ENCODE measurements at places on chromosomes 1 and 21.

- no peak for DNase-seq
Observed at GRCh38 chr1:5225707-5226704, 571.6 kb downstream of the AJAP1 start.

- no peak for DNase-seq
Observed at GRCh38 chr1:186679924-186680244, 339 bp downstream of the PTGS2 start.

GRCh38 chr1:165592945-165593823 lies 37.9 kb upstream of the MGST3 start:
- DNase-seq = no peak

- DNase-seq = no peak
Observed at GRCh38 chr21:21063828-21064227, 65.6 kb downstream of the NCAM2 start.

GRCh38 chr1:79575424-79575823 lies 568.9 kb upstream of the ADGRL4 start:
- DNase-seq = no peak

DNA sequence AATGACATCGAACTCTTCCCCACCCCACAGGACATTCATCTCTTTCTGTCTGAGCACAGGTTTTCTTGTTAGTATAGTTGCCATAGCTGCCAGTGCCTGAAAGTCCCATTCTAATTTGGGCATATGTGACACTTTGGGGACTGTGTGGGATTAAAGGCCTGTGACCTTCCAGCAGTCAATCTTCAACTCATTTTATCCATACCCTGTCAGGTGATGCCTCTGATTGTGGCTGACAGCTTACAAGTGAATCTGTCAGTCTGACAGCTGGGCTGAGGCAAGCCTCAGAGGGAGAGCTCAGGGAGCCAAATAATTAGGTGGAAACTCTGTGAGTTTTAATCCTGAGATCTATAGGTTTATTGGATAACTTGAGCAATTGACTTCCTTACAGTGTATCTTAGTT lies 29.6 kb downstream of the ZCCHC17 start:
- DNase-seq = no peak

DNA sequence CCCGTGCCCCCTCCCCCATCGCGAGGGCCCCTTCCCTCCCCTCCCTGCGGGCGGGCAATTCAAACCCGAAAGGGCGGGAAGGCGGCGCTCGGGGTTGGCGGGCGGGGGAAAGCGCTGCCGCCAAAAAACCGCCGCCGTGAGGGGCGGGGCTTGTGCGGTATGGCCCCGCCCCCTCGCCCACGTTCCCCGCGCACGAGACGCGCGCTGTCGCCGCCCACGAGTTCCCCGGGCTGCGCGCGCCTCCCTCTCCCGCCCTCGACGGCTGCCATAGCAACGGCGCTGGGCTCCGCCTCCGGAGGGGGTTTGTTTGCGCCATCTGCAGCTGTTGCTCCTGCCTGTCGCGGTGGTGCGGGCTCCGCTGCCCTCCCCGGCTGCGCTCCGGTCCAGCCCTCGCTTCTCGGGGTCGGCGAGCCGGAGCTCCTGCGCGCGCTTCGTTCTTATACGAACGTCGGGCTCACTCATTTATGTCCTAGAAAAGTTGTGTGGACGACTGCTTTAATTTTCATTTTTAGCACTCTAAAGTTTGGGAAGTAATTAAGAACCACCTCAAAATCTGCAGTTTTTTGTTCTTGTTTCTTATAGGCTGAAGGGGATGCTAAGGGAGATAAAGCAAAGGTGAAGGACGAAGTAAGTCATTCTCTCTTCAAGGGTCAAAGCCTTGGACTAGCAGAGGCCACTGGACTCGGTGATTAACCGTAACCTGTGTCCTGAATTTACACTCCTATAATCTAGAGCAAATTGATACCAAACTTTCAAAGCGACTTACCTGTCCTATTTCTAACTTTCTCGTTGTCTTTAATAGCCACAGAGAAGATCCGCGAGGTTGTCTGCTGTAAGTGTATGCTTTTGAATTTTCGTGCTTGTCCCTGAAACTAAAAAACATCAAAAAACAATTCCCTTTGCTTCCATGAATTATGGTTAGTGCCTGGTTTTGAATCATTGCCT lies 933 bp downstream of the HMGN2 start:
- DNase-seq = peak; percentile 98

DNA sequence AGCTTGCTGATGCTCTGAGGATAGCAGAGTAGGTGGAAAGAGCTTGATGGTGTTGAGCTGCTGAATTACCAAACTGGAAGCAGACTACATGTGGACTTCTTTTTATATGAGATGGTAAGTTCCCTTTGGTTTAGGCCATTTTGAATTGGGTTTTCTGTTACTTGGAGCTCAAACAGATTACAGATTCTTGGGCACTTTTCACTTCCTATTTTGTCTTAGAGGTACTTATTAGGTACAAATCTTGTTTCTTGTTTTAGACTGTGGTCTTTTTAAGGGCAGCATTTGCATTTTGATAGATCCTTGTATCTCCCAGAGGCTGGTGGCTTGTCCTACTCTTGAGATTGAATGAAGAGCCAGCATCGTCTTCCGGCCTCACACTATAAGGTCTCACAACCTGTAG lies 70.2 kb downstream of the GADD45A start:
- DNase-seq = no peak

- no peak for DNase-seq
Observed at GRCh38 chr1:119327450-119328155, 41.0 kb upstream of the HAO2 start.

- DNase-seq = no peak
Observed at GRCh38 chr1:116957646-116958045, 43.9 kb upstream of the CD101 start.

DNA sequence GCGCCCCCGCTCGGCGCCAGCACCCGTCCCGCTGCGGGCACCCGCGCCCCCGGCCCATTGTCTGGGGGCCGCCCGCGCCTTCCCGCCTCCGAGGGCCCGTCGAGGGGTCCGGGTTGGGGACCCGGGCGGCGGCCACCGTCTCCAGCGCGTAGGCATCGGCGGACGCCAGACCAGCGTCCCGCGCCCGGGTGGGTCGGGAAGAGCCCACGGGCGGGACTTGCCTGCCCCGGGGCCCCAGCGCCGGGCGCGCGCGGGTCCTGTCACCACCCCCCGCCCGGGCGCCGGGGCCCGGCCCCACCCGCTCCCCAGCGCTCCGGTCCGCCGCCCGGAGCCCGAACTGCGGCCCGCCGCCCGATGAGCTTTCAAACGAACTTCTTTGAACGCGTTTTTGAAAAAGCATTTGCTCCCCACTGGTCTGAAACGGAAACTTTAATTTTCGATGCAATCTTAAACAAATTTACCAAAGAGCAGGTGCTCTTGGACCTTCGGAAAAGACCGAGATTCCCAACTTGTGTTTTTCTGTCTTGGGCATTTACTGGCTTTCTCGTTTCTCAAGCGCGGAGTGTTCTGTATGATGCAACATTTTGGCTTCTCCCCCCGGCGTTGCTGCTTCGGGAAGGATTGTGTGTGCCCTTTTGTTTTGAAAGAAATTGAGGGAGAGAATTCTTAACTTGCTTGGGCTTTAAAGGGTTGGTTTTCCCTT lies 615 bp downstream of the CLIC4 start:
- peak; percentile 38 for DNase-seq

- no peak for DNase-seq
Observed at GRCh38 chr1:95287081-95287480, 53.1 kb downstream of the RWDD3 start.

GRCh38 chr1:21647431-21648351 lies 21.5 kb downstream of the RAP1GAP start:
- peak; percentile 36 for DNase-seq

- no peak for DNase-seq
Observed at GRCh38 chr21:38968887-38969543, 163.3 kb downstream of the ETS2 start.
